Stimulated activated naive B cell treated with anti-CD40 and anti-IgM and Interleukin-4, amounts not matched to agents 10 μg/mL and 1 μg/mL and 100 μg/mL, for 72 hours (primary cell): ENCODE measurements at places on chromosomes 2 and 18.

DNA sequence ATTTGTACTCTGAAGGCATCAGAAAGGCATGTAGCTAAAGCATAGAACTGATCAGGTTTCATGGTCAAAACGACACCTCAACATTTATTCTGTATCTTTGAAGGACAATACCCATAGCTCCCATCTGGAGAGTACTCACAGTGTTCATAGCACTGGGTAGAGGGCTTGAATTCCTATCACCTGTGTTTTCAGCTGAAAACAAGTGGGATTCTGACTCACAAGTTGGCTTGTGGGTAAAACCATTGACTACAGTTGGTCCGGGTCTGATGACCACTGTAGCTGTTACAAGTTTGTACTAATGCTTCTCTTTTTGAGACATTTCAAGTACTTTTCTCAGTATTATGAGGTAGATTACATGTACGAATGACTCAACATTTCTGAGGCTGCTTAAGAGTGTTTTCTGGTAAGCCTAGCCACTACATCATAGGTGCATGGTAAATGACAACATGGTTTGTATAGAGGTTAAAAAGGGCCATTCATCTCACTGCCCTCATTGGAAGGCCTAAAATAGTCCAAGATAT is 68.6 kb upstream of the PELI1 start:
- peak overlapping the region; percentile 85 for H3K27ac ChIP-seq
- H3K36me3 ChIP-seq, result no peaks in the 10 kb centered on the region
- DNase-seq, result peak; percentile 20
- peaks cover 81% of the 10 kb centered on the region for H3K4me1 ChIP-seq

DNA sequence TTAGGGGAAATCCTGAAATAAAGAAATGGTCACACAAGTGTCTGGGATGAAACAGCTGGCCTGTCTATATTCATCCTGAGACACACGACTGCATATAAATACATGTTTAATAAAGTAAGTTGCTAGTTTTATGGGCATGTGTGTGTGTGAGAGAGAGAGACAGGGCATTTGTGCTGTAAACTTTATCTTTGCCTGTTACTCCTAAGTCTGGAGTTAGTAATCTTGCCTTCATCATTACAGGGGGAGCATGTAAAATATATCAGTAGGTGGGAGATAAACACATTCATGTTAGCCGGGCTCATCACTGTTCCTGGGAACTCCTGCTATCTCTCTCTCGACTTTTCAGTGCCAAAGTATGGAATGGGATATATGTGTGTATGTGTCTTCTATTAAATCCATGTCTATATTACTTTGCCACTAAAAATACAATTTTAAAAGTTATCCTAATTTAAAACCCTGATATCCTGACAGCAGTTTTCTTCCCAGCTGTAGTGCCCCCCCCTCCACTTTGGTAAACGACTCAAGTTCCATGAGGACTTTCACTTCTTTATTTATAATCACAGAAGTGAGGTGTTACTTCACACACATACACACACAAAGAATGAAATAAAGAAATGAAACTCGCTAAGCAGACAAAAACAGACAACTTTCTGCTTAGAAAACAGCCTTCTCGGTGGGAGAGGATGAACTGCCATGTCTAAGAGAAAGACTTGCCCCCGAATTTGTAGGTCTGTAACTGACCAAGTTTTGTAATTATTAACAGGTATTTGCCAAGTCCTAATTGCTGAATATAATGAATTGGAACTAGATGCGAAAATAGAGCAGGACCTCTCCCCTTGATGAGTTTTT is 947 bp downstream of the ZEB2 start:
- no peak for DNase-seq
- H3K36me3 ChIP-seq, result peaks cover 4% of the 10 kb centered on the region
- H3K4me3 ChIP-seq, result no peak overlapping the region
- H3K4me1 ChIP-seq, result peaks cover 29% of the 10 kb centered on the region
- no peaks in the 10 kb centered on the region for H3K27me3 ChIP-seq
- no peak overlapping the region for H3K27ac ChIP-seq

DNA sequence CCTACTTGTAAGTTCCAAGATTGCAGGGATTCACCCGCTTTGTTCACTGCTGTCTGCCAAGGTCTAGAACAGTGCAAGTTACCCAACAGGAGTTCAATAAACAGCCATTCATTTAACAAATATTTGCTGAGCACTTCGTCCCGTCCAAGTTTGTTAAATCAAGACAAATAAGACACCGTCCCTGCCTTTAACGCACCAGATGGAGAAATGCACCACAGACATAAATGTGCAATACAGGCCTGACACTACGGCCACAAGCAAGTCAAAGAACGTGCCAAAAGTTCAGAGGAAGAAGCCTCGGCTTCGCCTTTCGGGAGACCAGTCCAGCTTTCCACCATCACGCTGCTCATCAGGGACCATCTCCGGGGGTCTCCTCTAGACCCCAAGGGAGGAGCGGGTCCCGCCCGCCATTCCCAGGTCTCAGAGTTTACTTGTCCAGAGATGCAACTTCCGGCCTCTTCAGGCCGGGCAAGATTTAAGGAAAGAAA is 429 bp downstream of the C2orf76 start:
- no peak for DNase-seq
- peak overlapping the region; percentile 98 for H3K27ac ChIP-seq
- H3K36me3 ChIP-seq, result peaks cover 44% of the 10 kb centered on the region
- H3K4me3 ChIP-seq, result peak overlapping the region; percentile 99
- peaks cover 41% of the 10 kb centered on the region for H3K4me1 ChIP-seq

- H3K36me3 ChIP-seq, result peaks cover 3% of the 10 kb centered on the region
- H3K27ac ChIP-seq, result no peak overlapping the region
- H3K27me3 ChIP-seq, result peaks cover 4% of the 10 kb centered on the region
- H3K4me1 ChIP-seq, result no peaks in the 10 kb centered on the region
- DNase-seq, result no peak
Measured at GRCh38 chr2:130947967-130948366, 111.3 kb downstream of the ARHGEF4 start.

GRCh38 chr2:71459084-71459431 is 5.7 kb downstream of the DYSF start:
- no peak for DNase-seq
- H3K4me3 ChIP-seq, result no peak overlapping the region
- peaks cover 29% of the 10 kb centered on the region for H3K27me3 ChIP-seq
- H3K27ac ChIP-seq, result no peak overlapping the region
- H3K4me1 ChIP-seq, result peaks cover 6% of the 10 kb centered on the region

DNA sequence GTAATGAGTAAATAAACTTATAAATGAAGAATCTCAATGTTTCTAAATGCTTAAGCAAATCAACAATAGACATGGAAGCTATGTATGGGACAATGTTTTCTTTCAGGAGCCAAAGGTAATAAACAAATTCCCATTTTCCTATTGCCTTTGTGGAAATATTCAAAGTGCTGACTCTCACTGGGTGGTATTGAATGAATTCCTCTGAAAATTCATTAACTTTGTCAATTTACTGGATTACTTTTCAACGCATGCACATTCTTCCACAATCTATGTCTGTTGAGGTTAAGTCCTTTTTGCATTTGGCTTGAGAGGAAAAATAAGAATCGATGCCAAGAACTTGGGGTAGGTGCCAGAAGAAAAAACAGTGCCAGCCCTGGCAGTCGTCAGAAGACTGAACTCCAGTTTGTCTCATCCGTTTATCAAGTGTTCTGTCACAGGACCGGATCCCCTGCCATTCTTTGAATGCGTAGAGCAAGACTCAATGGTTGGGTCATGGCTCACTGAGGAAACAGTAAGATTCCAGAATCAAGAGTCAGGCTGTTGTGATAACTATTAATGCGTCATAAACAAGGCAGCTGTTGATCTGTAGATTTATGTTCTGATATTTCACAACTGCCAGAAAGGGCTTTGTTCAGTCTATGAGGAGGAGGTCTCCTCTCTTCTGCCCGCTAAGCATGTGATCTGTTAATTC is 133.3 kb downstream of the GFPT1 start:
- H3K27ac ChIP-seq, result no peak overlapping the region
- no peak overlapping the region for H3K4me3 ChIP-seq
- no peaks in the 10 kb centered on the region for H3K36me3 ChIP-seq
- no peak for DNase-seq

- H3K4me1 ChIP-seq, result no peaks in the 10 kb centered on the region
- DNase-seq, result no peak
- no peak overlapping the region for H3K4me3 ChIP-seq
- H3K27me3 ChIP-seq, result no peaks in the 10 kb centered on the region
- H3K27ac ChIP-seq, result no peak overlapping the region
- H3K36me3 ChIP-seq, result no peaks in the 10 kb centered on the region
Measured at GRCh38 chr2:54824567-54824966, 101.1 kb downstream of the EML6 start.
